ENCODE measurements at places on chromosomes 13 and 19.

- no peaks in the 10 kb centered on the region for H3K27me3 ChIP-seq
- peaks cover 5% of the 10 kb centered on the region for H3K36me3 ChIP-seq
- peak overlapping the region; percentile 77 for H3K4me3 ChIP-seq
- no peak for DNase-seq
These were observed 653 bp downstream of the MVB12A start for GRCh38 chr19:17420475-17420924.

- no peak for DNase-seq
- H3K4me1 ChIP-seq: no peaks in the 10 kb centered on the region
- no peak overlapping the region for H3K4me3 ChIP-seq
- H3K27me3 ChIP-seq: no peaks in the 10 kb centered on the region
These were observed 17.8 kb downstream of the ERCC5 start for GRCh38 chr13:102863590-102863989.

GRCh38 chr19:31666126-31666525, 316.9 kb upstream of the TSHZ3 start:
- no peak overlapping the region for H3K27ac ChIP-seq
- H3K36me3 ChIP-seq: no peaks in the 10 kb centered on the region
- no peak overlapping the region for H3K4me3 ChIP-seq

DNA sequence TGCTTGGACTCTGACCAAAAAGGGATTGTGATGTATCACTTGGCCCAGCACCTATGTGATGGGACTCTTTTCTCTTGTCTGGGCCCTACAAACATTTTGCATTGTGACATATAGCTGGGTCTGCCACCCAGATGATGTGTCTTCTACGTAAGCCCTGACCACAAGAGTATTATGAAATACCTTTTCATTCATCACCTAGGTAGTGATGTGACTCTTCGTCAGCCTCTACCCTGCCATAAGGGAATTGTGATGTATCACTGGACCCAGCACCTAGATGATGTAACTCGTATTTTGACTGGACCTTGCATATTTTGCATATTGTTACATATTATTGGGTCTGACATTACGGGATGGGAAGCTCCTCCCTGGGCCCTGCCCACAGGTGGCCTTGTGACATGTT, 29.7 kb upstream of the ZNF681 start:
- no peak overlapping the region for H3K4me3 ChIP-seq
- no peaks in the 10 kb centered on the region for H3K27me3 ChIP-seq
- no peak overlapping the region for H3K27ac ChIP-seq
- no peak for DNase-seq

GRCh38 chr19:41172297-41173164, 20.5 kb upstream of the CYP2S1 start:
- no peaks in the 10 kb centered on the region for H3K36me3 ChIP-seq
- no peak for DNase-seq
- no peaks in the 10 kb centered on the region for H3K27me3 ChIP-seq
- H3K4me1 ChIP-seq: peaks cover 12% of the 10 kb centered on the region

GRCh38 chr13:24043590-24044350, 116.8 kb upstream of the SPATA13 start:
- no peak overlapping the region for H3K4me3 ChIP-seq
- H3K27ac ChIP-seq: no peak overlapping the region
- DNase-seq: no peak
- no peaks in the 10 kb centered on the region for H3K27me3 ChIP-seq
- no peaks in the 10 kb centered on the region for H3K36me3 ChIP-seq
- no peaks in the 10 kb centered on the region for H3K4me1 ChIP-seq

- H3K4me1 ChIP-seq: no peaks in the 10 kb centered on the region
- H3K4me3 ChIP-seq: no peak overlapping the region
- H3K36me3 ChIP-seq: no peaks in the 10 kb centered on the region
- DNase-seq: no peak
- no peak overlapping the region for H3K27ac ChIP-seq
These were observed 50.6 kb downstream of the HSPH1 start for GRCh38 chr13:31111136-31111535.

All from effector memory CD4-positive, alpha-beta T cell (primary cell).